Suppressor macrophage treated with lipopolysaccharide for 1 hour (primary cell): ENCODE measurements at places on chromosomes 3 and 15.

DNA sequence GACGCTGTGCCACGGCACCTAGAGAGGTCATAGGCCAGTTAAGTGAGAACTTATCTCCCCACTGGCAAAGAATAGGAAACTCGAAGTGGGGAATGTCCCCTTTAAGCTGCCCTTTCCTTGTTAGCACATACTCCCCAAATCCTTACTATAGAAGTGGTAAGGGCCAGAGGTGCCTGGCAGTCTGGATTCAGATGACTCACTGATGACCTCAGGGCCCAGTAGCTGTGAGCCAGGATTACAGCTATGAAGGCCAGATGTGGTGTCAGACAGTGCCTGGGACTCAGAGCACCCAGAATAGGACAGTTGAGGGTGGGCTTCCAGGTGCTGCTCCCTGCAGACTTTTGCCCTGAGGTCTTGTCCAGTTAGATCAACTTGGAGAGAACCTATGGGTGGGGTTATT, 37.7 kb downstream of the PDIA5 start:
- DNase-seq, result peak; percentile 26

DNA sequence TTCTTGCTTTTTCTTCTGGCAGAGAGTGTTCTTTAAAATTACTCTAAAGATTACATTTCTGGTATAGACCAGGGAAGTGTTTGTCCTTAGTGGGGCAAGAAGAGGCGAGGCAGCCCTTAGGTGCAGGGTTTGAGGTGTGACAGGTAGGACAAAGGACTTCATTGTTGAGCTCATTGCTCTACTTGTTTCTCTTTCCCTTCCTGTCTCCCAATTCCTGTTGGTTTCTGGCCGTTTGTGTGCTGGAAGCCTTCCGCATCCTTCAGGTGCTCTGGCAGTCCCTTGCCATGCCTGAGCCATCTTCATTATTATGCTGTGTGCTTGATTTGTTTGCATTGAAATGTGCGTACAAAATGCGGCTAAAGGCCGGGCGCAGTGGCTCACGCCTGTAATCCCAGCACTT, 85.1 kb downstream of the CCK start:
- no peak for DNase-seq

GRCh38 chr3:8607234-8608040, 37.2 kb downstream of the SSUH2 start:
- peak; percentile 41 for DNase-seq

DNA sequence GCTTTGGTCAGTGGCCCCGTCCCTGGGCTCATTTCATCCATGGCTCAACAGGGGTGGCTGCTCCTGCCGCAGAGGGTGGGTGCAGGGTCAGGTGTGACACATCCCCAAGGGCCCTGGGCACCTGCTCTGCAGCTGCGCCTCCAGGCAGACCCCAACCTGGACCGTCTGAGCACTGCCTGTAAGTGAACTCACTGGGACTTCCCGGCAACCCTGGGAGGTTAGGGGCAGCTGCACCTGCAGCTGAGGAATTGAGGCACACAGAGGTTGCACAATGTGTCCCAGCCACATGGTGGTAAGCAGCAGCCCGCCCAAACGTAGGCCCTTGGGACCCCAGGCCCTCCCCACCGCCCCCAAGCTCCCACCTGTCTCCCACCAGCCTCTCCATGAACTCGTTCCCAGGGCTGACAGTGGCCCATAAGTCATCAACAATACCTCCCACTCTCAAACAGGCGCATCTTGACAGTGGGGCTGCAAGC, 55.1 kb downstream of the PLXNA1 start:
- no peak for DNase-seq

- DNase-seq, result peak; percentile 75
Measured at GRCh38 chr3:49295489-49296058, 18.5 kb upstream of the C3orf62 start.

- DNase-seq, result peak; percentile 59
Measured at GRCh38 chr15:70156671-70157271, 59.1 kb upstream of the TLE3 start.

DNA sequence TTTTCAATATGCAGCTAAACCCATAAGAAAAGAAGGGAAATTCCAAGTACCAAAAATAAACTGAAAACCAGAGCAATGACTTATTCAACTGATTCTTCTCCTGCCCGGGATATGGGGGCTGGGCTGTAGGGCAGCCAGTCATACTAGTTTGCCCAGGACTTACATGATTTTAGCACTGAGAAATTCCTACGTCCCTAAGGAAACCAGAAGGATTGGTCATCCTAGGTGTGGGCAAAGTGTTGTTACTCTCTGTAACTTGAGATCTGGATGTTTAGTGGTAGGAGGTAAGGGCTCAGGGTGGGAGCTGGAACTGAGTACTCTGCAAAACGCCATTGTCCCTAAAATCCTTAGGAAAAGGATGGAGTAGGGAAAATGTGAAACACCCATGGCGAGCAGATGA, 1.2 kb upstream of the DAZL start:
- no peak for DNase-seq

- DNase-seq, result no peak
Measured at GRCh38 chr15:67511606-67512005, 9.3 kb upstream of the C15orf61 start.

DNA sequence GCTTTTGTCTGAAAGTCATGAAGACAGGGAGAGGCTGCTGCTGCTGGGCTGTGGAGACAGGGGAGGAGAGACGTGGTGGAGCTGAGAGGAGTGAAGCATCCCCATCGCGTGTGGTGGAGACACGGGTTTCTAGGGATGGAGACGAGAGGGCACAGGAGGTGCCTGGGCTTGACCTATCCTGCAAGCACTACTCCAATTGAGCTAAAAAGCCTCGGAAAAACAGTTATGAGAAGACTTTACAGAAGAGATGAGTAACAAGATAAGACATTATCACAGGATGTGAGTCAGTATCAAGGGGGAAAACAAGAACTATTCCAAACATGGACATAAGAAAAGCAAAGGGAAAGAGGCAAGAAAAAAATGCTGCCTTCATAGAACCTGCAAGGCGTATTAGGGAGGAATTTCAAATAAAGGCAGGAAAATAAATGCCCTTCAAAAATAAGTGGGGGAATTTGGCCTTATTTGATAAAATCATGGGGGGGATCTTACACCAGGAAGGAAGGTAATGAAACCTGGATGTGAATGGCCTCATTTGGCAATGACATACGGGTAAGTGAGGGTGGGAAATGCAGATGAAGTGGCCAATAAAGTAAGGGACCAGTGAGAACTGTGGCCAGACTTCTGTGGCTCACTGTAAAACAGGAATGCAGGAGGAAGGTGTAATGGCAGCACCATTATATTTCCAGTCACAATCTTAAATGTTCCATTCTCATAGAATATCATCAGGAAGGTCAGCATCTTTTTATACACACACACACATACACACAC, 97.9 kb downstream of the PLD1 start:
- DNase-seq, result no peak

GRCh38 chr3:172379372-172379771, 68.9 kb downstream of the GHSR start:
- no peak for DNase-seq

- DNase-seq, result no peak
Measured at GRCh38 chr15:90104551-90104950, 2.3 kb upstream of the IDH2 start.

GRCh38 chr3:10157031-10157430, 7.7 kb upstream of the IRAK2 start:
- no peak for DNase-seq

- DNase-seq, result no peak
Measured at GRCh38 chr3:133256787-133257483, 142.9 kb upstream of the BFSP2 start.

DNA sequence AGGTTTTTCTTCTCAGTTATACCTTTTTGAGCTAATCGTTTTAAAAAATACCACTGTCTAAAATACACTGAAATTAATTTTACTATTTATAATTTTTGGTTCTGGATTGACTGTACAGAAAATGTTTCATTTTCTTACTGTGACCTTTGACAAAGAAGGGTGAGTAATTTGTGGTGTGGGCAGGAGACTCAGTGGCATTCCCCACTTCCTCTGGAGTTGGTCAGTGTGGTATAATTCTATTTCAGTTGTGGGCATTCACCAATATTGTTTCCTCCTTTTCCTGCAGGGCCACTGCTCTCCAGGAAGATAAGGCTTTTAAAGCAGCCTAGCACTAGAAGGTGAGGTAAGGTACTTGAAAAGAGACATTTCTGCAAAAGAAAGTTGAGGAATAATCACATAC, 6.5 kb downstream of the DAG1 start:
- DNase-seq, result peak; percentile 91

DNA sequence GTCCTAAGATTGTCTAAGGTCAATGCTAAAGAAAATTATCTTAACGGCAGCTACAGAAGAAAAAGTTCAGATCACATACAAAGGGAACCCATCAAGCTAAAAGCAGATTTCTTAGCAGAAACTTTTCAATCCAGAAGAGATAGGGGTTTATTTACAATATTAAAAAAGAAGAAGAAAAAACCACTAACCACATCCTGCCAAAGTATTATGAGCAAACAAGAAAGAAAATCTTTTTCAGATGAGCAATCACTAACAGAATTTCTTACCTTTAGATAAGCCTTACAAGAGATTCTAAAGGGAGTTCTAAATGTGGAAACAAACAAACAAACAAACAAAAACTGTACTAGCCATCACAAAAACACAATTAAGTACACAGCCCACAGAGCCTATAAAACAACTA, 1015.8 kb upstream of the EPHA6 start:
- DNase-seq, result no peak

DNA sequence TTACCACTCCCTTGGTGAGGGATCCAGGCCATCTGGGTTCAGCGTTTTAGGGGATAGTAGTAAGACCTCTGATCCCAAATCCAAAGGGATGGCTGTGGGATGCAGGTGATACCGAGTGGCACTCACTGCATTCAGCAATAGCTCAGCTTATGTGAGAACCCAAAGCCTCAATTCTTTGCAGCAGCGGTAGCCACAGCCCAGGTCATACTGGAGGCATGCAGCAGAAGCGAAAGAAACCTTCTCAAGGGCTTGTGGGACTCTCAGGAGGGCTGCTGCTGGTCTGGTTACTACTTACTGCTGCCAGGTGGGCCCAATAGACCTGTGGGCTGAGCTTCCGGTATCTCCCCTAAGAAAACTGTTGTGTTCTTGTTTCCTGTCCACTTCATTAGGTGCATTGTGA, 38.0 kb downstream of the CHCHD6 start:
- DNase-seq, result no peak

GRCh38 chr3:117355566-117355965, 646.0 kb downstream of the TUSC7 start:
- DNase-seq, result peak; percentile 49

DNA sequence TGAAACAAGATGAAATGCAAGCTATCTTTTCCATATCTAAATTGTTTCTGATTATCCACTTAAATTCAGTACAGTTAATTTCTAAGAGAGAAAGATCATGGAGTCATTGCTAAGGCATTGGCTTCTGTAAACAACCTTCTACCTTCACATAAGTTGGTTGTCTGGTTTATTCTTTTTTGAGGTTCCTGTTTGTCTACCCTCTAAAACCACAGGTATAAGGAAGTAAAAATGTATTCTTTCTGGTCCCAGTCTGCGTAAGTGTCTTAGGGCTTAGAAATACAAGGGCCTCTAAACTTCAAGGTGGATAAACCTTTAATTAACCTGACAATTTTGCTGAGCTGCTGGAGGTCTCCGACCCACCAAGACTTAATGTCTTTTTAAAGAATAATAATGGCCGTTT, 3.6 kb upstream of the ATOSA start:
- peak; percentile 9 for DNase-seq

DNA sequence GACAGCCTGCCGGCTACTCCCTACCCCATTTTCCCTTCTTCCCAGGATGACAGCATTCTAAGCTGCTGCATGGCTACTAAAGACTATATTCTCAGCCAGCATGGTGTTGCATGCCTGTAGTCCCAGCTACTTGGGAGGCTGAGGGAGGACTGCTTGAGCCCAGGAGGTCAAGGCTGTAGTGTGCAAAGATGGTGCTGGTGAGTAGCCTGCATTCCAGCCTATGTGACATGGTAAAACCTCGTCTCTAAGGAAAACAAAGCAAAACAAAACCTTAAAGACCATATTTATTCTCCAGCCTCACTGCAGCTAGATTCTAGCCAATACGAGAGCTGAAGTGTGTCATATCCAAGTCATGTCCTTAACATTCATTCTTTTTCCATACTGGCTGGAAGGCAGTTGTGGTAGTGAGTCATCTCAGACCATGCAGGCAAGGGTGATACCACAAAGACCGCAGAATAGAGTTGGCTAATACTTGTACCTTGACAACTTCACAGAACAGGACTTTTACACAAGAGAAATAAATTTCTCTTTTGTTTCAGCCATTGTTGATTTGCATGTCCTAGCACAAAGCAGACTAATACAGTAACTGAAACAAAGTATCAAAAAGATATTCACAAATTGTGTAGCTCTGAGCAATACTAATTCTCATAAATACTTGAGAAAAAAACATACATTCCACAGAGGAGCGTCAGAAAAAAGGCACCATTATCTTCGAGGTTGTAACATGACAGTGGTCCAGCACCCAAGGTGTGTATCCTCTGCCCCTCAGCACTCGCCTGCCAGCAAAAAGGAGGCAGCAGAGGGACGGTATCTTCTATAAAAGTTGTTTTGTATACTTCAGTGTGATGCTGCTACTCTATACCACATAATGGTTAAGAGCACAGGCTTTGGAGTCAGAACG, 14.8 kb downstream of the PBRM1 start:
- DNase-seq, result peak; percentile 68

- DNase-seq, result no peak
Measured at GRCh38 chr15:39581242-39581792, 438 bp downstream of the THBS1 start.

- no peak for DNase-seq
Measured at GRCh38 chr3:180633722-180634121, 31.8 kb downstream of the TTC14 start.

DNA sequence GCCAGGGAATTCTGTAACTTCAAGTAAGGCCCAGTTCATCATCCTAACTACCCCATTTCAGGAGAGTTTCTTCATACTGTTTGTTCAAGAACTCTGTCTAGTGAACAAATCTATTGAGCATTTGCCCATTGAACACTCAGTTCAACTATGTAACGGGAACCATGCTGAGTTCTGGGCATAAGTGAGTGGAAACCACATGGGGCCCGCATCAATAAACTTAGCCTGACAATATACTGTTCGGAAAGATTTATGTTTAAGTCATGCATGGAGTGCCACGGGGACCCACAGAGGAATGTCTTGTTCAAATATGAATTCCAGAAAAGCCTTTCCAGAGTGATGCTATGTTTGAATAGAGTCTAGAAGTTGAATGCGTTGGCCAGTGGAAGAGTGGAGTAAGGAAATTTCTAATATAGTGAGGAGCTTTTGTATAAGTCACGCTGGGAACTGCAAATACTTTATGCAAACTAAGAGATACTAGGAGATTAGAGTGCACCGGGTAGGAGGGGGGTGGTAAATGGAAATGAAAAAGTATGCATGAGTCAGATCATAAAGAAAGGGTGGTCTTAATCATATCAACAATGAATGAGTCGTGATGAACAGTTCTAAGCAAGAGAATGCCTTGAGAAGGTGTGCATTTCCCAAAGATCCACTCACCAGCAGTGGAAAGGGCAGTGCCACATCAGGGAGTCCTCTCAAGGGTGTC, 279.8 kb downstream of the VPS13C start:
- DNase-seq, result no peak

DNA sequence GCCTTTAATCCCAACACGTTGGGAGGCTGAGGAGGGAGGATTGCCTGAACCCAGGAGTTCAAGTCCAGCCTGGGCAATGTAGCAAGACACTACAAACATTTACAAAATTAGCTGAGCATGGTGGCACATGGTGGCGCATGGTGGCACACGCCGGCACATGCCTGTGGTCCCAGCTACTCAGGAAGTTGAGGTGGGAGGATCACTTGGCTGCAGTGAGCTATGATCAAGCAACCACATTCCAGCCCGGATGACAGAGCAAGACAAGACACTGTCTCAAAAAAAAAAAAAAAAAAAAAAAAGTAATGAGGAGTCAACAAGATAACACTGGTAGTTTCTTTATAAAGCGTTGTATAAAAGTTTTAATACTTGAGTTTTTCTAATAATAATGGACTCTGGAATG, 10.1 kb downstream of the FEZF2 start:
- DNase-seq, result no peak
